ENCODE measurements at places on chromosomes 2 and 18. TPM values are rescaled to one million over a fixed set of nuclear protein-coding genes. Genes with fewer than 3 reads are reported as not detected.

- no peak overlapping the region for H3K27ac ChIP-seq
- H3K27me3 ChIP-seq = no peaks in the 10 kb centered on the region
- DNase-seq = no peak
Observed at GRCh38 chr2:227780981-227781615, 32.5 kb upstream of the CCL20 start.

GRCh38 chr2:187618813-187619212, 64.6 kb upstream of the TFPI start:
- H3K36me3 ChIP-seq = no peaks in the 10 kb centered on the region
- H3K27me3 ChIP-seq = no peaks in the 10 kb centered on the region
- H3K27ac ChIP-seq = no peak overlapping the region
- H3K4me1 ChIP-seq = no peaks in the 10 kb centered on the region

DNA sequence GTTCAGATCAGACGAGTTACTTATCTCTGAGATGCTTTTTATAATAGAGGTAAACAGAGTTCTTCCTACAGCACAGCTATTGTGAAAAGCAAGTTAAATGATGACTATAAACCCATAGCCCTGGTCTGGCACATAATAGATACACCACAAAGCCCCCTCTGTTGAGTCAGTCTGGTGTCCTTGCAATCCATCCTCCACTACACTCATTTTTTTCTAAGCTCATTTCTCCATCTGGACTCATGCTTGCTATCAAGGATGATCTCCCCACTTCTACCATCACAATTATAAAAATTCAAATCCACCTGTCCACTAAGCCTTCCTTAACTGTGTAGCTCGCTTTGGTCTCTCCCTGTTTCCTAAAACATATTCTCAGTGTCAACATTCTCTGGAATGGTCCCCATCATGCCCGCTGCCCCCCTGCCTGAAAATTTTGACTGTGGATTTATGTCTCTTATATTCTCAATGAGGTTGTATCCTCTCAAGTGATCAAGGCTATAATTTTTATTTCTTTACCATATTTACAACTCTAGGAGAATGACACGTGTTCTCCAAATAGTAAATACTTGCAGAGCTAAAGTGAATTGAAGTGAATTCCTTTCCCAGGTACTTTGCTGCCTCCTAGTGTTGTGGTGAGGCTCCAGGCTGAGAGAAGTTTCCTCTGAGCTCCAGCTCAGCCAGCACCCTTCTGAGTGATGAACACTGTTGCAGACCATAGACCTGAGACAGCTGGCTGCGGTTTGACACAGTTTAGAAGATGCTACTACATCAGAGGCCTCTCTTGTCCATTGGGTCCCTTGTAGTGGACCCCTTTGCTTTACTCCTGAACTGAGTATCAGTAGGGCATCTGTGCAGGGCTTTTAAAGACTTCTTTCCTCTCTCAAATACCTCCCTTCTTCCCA, 108.7 kb downstream of the DPP10 start:
- peaks cover 27% of the 10 kb centered on the region for H3K27me3 ChIP-seq
- no peak overlapping the region for H3K27ac ChIP-seq
- DNase-seq = no peak
- no peak overlapping the region for H3K4me3 ChIP-seq

DNA sequence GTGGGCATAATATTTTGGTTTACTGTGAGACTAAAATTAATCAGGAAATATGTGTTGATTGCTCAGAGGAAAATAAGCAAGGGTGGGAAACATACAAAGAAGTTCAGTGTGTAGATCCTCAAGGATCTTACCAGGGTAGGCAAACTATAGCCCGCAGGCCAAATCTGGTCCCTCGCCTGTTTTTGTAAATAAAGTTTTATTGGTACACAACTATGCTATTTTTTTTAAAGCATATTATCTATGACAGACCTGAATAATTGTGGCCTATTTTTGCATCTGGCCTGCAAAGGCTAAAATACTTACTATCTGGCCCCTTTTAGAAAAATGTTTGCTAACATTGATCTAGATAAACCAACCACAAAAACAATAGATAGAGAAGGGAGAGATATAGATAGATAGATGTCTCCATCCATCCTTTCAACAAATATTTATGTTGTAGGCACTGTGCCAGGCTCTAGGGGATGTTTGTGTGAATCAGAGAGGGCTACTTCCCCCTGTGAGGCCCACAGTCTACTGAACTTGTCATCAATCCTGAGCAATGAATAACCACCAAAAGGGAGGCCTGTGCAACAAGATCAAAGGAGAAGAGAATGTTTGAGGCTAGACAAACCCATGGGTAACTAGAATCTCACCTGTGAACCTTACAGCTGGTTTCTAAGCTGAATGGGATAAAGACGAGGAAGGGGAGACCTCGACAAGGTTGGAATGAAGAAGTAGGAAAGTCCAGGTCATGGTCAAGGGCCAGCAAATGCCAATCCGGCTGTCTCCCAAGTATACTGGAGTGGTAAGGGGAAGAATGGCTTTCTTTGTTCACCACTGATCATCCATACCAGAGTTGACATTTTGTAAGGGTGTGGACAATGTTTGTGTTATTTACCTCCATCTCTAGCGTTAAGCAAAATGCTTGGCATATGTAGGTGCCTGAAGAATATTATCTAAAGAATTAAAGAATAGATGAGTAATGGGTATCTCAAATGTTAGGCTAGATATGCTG, 23.6 kb downstream of the ALPK2 start:
- H3K36me3 ChIP-seq = no peaks in the 10 kb centered on the region
- no peak for DNase-seq
- H3K27me3 ChIP-seq = no peaks in the 10 kb centered on the region
- no peaks in the 10 kb centered on the region for H3K4me1 ChIP-seq

DNA sequence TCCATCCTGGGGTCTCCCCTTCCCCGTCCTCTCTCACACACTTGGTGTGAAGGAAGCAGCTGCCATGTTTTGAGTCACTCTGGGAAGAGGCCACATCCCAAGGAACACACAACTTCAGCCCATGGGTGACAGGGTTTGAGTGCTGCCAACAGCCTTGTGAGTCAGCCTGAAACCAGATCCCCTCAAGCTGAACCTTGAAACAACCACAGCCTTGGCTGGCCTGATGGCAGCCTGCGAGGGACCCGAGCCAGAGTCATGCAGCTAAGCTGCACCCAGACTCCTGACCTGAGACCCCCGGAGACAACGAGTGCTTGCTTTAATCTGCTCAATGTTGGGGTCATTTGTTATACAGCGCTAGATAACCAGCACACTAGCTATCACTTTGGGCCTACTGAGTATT, 19.3 kb upstream of the MC2R start:
- no peaks in the 10 kb centered on the region for H3K27me3 ChIP-seq
- no peak overlapping the region for H3K4me3 ChIP-seq
- no peak for DNase-seq
- no peaks in the 10 kb centered on the region for H3K4me1 ChIP-seq
- no peak overlapping the region for H3K27ac ChIP-seq
- H3K36me3 ChIP-seq = no peaks in the 10 kb centered on the region

TDRD15 gene
- total RNA-seq = 0.98 TPM

NLRC4 gene
- total RNA-seq = 21.6 TPM

Data from spleen (tissue), 13 donors.